ENCODE measurements at places on chromosomes 6 and 20.

- DNase-seq, result no peak
These were observed 398.7 kb upstream of the MARCKS start for GRCh38 chr6:113458368-113459010.

DNA sequence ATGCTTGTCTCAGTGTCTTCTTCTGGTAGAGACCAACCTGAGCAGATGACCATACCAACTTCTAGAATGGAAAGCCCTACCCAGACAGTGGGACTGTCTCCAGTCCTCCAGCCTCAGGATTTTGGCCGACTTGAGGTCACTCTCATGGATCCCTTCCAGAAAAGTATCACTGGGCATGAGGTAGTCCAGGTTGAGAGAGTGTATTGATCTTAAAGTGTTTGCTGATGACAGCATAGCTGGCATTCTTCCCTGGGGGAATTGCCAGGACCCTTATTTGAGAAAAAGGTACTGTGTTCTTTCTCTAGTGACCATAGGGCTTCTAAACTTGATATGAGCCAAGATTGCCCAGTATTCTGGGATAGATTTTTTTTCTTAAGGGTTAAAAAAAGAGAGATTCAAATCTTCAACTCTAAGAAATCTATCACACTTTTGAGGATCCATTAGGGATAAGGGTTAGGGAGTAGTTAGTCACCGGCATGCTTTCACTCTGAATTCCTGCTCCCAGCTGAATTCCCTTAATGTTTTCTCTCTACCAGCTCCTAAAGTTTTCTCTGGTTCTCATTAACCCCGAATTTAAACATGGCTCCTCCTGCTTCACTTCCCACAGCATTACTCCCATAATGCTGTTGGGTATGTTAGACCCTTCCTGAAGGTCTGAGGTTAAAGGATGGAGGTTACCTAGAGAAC is 73.6 kb upstream of the FLRT3 start:
- no peak for DNase-seq

DNA sequence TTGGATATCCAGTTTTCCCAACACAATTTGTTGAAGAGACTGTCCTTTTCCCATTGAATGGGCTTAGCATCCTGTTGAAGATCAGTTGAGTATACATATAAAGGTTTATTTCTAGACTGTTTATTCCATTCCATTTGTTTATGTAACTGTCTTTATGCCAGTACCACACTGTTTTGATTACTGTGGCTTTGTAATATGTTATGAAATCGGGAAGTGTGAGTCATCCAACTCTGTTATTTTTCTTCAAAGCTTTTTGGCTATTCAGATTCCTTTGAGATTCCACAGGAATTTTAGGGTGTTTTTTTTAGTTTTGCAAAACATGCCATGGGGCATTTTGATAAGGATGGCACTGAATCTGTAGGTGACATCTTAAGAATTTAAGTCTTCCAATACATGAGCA is 188.3 kb downstream of the BMP7 start:
- no peak for DNase-seq

- DNase-seq, result no peak
These were observed 6.3 kb upstream of the WFDC13 start for GRCh38 chr20:45695496-45695895.

- no peak for DNase-seq
These were observed 101.6 kb downstream of the LINC00237 start for GRCh38 chr20:21004386-21005076.

DNA sequence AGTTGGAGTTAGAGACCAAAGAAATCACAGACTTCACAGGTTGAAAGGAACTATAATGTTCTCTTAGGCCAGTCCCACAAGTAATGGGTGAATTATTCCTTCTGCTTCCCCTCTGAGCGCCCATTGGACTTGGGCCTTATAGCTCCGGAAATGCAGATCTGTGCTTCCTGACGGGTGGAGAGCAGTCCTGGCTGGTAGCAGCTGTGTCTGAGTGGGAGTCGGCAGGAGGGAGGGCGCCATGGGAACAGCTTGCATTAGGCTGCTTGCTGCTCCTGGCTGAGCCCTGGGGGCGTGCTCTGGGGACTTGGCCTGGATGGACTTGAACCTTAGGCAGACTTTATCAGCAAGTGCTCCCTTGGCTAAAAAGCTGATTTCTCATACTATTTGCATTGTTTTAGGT is 18.4 kb upstream of the NUP153 start:
- no peak for DNase-seq

DNA sequence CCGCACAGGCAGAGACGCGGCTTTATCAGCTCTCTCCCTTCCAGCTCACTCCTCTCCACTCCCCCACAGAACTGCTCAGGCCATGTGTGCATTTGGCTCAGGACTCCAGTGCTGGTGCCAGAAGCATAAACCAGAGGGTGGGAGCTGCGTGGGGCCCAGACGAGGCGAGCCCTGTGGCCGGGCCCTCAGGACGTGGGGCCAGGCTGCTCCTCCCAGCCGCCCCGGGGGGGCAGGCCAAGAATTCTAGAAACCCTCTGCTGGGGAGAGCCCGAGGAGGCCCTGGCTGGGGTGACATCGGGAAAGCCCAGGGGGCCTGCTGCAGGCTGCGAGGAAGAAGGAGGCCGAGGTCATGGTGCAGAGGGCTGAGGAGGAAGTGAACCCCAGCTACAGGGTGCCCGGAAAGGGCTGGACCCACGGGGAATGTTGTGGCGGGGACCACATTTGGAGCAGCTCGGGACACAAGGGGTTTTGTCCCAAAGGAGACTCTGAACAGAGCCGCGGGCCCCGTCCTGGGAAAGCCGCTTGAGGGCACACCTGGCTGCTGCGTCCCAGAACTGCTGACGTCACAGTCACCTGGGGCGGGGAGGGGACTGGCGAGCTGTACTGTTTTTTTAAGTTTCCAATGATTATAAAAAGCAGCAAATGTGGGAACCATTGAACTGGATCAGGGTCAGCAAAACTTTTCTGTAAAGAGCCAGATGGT is 107.1 kb downstream of the BANF2 start:
- no peak for DNase-seq

DNA sequence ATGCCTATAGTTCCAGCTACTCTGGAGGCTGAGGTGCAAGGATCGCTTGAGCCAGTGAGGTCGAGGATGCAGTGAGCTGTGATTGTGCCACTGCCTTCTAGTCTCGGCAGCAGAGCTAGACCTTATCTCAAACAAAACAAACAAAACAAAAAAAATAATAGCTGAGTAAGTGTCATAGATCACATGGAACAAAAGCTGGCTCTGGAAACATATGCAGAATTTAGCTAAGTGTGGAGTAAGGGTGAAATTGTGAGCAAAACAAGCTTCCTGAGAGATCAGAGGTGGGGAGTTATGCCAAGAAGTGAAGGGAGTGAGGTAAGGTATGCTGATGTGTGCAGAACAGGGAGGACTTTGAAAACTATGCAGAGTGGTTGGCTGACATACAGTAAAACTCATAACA is 18.7 kb downstream of the SGK1 start:
- no peak for DNase-seq

DNA sequence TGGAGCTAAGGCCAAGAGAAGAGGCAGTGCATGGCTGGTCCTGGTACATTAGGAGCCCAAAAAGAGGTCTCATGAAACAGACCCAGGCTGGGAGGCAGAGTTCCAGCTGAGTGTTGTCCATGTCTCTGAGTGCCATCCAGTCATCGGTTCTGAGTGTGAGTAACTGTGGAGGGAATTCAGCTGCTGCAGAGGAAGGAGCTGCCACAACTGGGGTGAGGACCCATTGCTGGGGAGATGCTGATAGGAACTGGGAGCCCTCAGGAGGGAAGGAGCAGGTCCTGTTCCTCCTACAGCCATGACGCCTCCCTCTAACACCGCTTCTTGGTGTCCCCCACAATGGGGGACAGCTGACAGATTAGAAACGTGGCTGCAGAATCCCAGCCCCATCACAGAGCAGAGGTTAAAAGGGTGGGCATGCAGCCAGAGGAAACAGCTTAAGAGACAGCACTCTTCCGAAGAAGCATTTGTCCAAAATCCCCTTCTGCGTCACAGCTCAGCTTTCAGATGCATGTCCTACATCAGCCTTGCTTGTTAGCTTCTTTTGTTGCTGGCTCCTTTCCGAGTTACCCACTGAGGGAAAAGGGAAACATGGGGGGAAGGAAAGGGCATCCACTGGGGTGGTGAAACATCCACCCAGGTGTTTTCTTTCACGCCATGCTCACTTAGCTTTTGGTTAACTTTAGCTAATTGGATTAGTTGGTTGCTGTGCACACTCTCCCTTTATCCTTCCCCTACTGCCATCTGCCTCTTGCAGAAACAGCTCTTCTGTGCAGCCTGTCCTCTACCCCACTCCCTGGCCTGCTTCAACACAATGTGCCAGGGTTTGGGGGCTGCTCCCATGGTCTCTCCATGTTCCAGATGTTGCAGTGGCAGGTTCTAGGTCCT is 239.2 kb downstream of the SYNDIG1 start:
- DNase-seq, result no peak

GRCh38 chr6:45394586-45395095 is 16.9 kb upstream of the SUPT3H start:
- DNase-seq, result no peak

DNA sequence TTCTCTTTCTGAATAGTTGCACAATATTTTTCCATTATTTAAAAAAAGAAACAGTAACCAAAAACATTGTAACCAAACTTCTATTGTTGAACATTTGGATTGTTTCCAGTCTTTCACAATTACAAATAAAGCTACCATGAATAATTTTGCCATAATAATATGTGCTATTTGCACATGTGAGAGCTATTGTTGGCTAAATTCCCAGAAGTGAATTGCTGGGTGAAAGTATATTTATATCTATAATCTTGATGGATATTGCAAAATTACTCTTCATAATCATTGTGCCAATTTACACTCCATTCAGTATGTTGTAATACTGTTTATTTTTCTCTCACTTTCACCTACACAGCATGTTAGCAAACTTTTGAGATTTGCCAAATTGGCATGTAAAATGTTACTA is 36.6 kb upstream of the SLC22A16 start:
- DNase-seq, result no peak

GRCh38 chr6:43737272-43738081 is 32.5 kb upstream of the VEGFA start:
- DNase-seq, result no peak

GRCh38 chr6:146560607-146561006 is 17.0 kb downstream of the RAB32 start:
- no peak for DNase-seq

DNA sequence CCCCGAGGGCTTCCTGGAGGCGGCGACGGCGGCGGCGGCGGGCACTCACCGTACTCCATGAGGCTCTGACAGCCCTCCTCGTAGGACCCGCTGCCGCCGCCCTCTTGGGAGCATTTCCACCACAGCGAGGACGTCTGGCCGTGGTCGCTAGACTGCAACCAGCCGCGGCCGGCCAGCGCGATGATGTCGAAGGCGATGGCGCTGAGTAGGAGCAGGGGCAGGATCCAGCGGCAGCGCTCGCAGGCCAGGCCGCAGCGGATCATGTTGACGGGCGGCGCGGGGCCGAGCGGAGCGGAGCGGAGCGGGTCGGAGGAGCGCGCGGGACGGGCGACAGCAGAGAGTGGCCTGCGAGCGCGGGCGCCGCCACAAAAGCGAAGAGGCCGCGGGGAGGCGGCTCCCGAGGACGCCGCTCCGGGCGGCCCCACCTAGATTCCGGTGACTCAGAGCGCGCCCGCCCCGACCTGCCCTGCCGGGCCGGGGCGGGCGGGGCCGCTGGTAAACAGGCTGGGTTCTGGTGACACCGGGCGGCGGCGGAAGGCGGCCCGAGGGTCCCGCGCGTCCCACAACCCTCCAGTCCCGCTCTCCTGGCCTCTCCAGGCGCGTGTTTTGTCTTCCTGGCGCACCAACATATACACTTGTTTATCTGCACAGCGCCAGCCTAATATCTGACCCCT is at the start of gene PERP:
Gene PERP (minus strand): TSS at position 342 of the 674 bp plus-strand sequence. CDS start 79 bp downstream, at position 263.
- DNase-seq, result peak; percentile 65

DNA sequence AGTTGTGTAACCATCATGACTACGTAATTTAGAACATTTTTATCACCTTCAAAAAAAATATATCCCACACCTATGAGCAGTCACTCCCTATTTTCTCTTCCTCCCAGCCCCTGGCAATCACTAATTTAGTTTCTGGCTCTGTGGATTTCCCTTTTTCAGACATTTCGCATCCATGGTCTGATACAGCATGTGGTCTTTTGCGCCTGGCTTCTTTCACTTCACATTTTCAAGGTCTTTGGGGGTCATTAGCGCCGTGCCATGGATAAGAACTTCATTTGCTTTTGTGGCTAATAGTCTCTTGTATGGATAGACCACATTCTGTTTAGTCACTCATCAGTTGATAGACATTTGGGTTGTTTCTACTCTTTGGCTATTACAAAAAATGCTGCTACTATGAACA is 44.9 kb upstream of the DUSP22 start:
- DNase-seq, result no peak

DNA sequence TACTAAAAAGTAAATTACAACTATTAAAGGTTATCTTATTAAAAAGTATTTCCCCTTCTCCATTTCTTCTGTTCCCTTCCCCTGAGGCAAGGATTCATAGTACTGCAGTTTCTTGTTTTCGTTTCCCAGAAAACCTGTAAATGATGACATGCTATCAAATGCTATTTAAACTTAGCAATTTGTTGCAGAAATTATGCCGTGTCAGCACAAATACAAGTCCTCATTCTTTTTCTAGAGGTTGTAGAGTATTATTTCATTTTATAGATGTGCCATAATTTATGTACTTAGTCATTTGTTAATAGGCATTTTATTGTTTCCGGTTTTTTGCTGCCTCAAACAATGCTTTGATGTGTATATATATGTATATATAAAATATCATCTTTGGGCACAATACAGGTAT is 268.4 kb downstream of the PLCB1 start:
- no peak for DNase-seq

GRCh38 chr20:1784586-1784985 is 110.6 kb upstream of the SIRPA start:
- no peak for DNase-seq

GRCh38 chr6:56497240-56497639 is 145.4 kb downstream of the DST start:
- no peak for DNase-seq

DNA sequence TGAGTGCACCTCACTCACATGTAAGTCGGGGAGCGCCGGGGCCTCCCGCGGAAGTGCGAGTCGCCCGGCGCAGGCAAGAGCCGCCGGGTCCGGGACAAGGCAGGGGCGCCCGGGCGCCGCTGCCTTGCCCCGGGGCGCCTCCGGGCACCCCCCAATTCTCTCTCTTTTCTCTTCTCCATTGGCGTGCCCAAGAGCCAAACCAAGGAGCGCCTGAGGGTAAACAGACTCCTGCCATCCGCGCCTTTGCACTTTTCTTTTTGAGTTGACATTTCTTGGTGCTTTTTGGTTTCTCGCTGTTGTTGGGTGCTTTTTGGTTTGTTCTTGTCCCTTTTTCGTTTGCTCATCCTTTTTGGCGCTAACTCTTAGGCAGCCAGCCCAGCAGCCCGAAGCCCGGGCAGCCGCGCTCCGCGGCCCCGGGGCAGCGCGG is 36.8 kb downstream of the GNAS start:
- no peak for DNase-seq

DNA sequence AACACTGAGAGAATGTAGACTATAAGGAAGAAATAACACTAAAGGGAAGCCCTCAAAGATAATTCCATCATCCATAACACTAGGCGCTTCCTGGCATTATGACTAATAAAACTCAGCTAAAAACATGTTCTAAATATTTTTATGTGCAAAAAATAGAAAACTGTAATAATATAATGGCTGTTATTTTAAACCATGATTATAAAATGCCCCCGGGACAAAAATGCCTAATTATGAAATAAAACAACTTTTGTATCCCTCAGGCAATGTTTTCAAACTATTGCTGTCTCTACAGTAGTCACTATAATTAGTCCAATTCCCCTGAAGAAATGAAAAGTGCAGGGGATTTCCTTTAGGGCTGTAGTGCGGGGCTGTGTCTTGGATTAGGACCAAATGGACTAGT is 242.4 kb downstream of the RNF144B start:
- no peak for DNase-seq

GRCh38 chr6:144585217-144585814 is 300.2 kb downstream of the UTRN start:
- no peak for DNase-seq
